HepG2 (cell line): ENCODE measurements at places on chromosomes 7 and 10.

- no peak for DNase-seq
These were observed 9.2 kb downstream of the MKX start for GRCh38 chr10:27736396-27736795.

DNA sequence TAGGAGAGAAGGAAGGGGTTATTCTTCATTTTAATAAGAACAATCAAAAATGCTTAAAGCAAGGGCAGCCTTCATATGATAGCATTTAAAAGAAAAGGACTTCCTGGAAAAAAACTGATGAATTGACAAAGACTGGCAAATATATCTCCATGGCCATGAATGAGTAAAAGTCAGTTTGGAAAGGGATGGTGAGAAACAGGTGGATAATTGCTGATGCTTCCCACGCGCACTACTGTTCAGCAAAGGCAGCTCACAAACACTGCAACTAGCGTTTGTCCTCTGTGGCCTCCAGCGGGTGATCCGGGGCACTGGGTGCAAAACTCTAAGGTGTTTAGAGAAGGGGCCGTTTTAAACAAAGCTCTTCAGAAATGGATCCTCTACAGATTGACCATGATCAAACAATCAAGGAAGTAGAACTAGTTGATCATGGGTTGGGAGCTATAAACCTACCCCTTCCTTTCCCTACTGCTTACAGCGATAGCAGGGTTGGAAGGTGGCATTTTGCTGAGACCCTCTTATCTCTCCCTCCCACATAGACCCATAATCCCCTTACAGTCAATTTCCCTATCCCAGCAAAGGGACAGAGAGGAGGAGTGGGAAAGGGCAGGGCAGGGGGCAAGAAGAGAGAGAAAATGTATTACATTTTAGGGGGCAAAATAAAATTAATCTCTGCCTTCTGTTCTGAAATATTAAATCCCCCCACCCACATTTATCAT is 53.8 kb downstream of the SMURF1 start:
- no peak for DNase-seq

DNA sequence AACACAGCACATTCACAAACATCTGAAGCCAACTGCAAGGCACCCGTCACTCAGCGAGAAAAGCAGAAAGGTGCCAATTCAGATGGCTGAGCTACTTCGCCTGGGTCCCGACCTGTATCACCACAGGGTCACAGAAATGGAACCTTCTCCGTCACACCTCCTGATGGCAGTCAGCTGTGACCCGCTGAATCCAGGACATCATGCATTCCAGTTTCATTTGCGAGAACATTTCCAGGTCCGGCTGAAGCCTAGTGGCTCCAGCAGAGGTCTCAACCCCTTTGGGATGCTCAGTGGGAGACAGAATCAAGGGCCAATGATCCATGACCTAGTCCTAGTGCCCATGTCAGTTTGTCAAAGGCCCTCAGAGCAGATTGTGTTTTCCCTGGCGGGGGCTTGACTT is 193.6 kb upstream of the KLF14 start:
- DNase-seq = no peak

DNA sequence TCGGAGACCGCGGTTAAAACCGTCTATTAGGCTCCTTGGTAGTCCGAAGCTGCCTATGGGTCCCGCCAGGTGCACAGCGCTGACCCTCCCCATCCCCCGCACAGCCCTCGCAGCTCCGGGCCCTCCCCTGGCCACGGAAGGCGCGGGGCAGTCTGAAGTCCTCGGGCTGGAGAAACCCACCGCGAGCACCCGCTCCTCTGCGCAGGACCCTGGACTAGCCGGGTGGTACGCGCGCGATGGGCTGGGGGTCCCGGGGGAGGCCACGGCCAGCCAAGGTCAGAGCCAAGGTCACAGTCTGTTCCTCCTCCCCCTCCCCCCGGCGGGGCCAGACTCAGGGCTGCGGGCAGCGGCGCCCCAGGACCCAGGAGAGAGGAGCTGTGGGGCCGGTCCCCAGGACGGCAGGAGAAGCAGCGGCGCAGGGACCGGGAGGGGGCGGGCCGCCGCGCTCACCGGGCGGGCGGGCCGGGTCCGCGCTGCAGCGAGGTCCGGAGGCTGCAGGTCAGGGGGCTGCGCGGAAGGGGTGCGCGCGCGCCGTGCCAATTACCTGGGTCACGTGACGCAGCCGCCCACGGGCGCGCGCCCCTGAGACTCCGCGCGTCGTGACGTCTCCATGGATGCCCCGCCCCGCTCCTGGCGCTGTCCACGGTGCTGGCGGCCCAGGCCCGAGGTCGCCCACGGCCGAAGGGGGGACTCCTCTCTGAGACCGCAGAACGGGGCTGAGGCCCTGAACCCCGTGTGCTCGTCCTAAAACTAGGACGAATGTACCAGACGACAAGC is at the start of gene OGDHL:
TSS of gene OGDHL (minus strand) at position 535 of the 777 bp plus-strand sequence. CDS start 3,731 bp downstream, outside the sequence.
- DNase-seq = peak; percentile 28

GRCh38 chr10:124006526-124006925 is 86.9 kb downstream of the CHST15 start:
- DNase-seq = no peak

GRCh38 chr7:155401231-155401630 is 56.7 kb upstream of the EN2 start:
- DNase-seq = no peak

- no peak for DNase-seq
These were observed 42.8 kb upstream of the SEPHS1 start for GRCh38 chr10:13390604-13391522.

DNA sequence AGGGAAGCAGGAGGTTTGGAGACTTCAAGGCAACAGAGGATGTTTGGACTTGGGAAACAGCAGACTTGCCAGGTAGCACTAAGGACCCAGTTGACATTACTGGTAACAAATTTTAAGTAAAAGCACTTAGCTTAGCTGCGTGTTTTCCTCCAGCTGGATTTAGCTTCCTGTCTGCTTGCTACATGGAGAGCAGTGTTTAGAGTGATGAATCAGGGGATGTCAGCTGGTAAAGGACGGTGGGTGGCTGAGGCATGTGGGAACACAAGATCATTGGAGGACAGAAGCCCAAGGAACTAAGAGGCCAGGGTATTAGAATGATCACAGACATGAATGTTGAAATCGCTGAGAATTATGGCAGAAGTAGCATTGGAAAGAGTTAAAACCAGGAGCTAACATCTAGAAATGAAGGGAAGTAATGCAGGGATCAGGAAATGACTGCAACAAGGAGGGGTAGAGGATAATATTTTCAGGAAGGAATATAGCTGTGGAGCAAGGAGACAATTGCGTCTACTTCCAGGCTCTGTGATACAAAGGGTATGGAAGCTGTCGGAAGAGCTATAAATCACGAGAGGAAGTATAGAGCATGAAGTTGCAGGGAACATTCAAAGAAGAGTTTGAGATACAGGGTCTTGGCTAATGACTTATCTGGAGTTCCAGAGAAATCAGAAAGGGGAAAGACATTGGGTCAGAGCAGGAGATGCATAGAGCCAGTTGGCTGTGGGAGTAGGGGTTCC is 34.4 kb downstream of the CALD1 start:
- DNase-seq = no peak

DNA sequence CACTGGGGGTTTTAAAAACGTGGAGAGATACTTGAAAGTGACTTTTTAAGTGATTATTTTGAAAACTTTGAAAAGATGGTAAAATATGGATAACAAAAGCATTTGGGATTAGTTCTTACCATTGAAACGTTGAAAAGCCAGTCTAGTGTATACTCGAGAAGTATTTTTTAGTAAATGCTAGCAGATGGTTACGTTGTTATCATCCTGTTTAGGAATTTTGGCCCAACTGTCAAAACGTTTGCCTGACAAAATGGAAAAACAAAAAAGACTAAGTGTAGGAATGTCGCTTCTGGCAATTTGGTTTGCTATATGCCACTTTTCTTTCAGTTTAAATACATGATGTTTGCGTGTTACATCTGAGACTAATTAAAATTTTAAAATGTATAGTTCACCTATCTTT is 1.2 kb downstream of the RBM33 start:
- no peak for DNase-seq

GRCh38 chr7:37643876-37644275 is 39.7 kb upstream of the GPR141 start:
- DNase-seq = no peak

DNA sequence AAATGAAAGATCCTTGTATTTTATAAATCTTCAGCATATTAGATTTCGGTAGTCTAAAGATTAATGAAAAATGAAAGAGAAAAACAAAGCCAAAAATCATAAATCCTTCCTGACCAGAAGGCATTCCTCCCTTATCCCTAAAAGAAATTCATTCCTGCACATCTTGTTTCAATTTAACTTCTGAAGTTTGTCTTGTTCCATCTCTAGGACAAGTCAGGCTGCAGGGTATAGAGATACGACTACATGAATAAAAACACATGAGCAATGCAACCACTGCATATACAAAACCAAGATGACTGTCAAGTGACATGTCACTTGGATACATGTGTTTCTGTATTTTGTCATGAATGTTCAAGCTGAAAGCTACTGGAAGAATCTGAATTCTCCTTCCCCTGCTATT is 214.9 kb downstream of the JAZF1 start:
- DNase-seq = no peak
